ENCODE measurements at places on chromosomes 16 and 17.
A peak's percentile ranks its signal among the peaks of the same experiment; 100 is the strongest.

- DNase-seq: no peak
Observed at GRCh38 chr17:13253733-13254410, 236.0 kb upstream of the ELAC2 start.

DNA sequence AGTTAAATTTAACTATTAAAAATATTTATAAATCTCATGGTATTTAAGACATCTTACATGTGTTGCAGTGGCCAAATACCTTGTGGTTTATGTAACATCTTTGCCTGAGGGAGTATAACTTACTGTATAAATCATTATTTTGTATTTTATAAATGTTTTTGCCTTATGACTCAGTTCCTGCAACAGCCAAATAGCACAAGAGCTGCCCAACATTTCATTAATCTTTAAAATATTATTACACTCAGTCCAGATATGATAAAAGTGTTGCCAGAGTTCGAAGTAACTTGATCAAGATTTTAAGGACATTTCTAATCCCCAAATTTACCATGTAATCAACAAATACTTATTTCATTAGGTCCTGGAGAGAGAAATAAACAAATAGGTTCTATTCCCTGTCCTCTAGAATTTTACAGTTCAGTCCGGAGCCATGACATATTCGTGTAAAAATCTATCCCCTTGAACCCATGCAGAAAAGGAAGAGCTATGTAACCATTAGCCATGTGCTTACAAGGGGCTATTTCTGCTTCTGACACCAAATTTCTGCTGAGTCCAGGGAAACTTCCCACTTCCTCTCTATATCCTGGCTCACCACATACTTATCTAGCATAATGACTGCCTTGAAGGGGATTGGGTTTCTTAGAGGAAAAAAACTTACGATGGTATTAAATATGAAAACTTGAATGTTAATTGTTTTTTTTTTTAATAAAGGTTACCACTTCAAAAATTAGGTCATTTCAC is 44.0 kb downstream of the IRX6 start:
- DNase-seq: peak; percentile 61

DNA sequence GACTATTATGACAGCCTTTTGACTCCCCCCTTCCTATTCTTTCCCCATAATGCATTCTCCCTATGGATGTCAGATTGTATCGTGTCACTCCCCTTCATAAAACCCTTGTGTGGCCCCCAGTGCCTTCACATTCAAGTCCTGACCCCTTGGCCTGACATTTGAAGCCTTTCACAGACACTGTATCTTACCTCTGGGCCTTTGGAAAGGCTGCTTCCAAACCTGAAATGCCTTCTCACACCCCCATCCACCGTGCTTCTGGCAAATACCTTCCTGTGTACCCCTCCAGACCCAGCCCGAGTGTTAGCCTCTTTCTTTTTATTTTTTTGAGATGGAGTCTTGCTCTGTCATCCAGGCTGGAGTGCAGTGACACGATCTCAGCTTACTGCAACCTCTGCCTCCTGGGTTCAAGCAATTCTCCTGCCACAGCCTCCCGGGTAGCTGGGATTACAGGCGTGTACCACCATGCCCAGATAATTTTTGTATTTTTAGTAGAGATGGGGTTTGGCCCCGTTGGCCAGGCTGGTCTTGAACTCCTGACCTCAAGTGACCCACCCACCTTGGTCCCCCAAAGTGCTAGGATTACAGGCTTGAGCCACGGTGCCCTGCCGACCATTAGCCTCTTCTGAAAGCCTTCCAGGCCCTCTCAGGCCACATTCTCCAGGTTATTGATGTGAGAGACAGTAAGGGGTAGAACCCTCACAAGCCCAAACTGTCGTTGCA is 2.1 kb downstream of the ARMC5 start:
- DNase-seq: no peak

DNA sequence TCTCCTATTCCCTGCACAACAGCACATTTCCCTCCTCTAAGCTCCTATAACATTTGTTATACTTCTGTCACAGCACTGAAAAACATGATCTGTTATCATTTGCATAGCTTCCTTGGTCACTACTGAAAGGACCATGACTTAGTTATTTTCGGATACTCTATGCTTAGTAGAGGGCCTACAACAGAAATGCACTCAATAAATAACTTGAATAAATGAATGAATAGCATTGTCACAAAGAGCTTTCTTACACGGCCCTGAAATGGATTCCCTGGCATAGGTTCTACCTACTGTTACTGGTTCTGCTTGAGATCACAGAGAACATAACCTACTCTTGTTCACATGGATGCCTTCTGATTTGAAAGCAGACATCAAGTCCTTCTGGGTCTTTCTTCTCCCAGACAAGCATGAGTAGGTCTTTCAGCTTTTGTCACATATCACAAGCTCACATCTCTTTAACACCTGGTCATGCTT is 41.6 kb downstream of the MYO1D start:
- DNase-seq: no peak

GRCh38 chr17:50611634-50612033 is 23.0 kb upstream of the ABCC3 start:
- peak; percentile 14 for DNase-seq

GRCh38 chr16:19713697-19714096 is 4.3 kb downstream of the KNOP1 start:
- DNase-seq: no peak

GRCh38 chr17:7846765-7847661 is 7.9 kb upstream of the TMEM88 start:
- DNase-seq: no peak

- no peak for DNase-seq
Observed at GRCh38 chr16:85048921-85049562, 21.4 kb downstream of the KIAA0513 start.

- no peak for DNase-seq
Observed at GRCh38 chr17:44390250-44390870, 911 bp upstream of the ITGA2B start.

GRCh38 chr17:55811536-55811935 is 60.7 kb downstream of the PCTP start:
- no peak for DNase-seq

GRCh38 chr17:18977021-18977420 is 25.1 kb downstream of the SLC5A10 start:
- no peak for DNase-seq

GRCh38 chr16:58010886-58011285 is 9.7 kb downstream of the USB1 start:
- DNase-seq: peak; percentile 56

DNA sequence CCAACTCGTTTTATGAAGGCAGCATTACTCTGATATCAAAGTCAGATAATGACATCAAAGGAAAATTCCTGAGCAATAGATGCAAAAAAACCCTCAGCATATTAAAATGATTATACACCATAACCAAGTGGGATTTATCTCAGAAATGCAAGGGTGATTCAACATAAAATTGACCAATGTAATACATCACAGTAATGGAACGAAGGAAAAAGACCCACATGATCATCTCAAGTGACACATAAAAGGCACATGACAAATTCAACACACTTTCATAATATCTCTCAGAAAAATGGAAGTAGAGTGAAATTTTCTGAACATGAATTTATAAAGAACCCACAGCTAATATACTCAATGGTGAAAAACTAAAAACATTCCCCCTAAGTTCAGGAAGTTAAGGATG is 118.8 kb downstream of the ITFG1 start:
- DNase-seq: no peak

DNA sequence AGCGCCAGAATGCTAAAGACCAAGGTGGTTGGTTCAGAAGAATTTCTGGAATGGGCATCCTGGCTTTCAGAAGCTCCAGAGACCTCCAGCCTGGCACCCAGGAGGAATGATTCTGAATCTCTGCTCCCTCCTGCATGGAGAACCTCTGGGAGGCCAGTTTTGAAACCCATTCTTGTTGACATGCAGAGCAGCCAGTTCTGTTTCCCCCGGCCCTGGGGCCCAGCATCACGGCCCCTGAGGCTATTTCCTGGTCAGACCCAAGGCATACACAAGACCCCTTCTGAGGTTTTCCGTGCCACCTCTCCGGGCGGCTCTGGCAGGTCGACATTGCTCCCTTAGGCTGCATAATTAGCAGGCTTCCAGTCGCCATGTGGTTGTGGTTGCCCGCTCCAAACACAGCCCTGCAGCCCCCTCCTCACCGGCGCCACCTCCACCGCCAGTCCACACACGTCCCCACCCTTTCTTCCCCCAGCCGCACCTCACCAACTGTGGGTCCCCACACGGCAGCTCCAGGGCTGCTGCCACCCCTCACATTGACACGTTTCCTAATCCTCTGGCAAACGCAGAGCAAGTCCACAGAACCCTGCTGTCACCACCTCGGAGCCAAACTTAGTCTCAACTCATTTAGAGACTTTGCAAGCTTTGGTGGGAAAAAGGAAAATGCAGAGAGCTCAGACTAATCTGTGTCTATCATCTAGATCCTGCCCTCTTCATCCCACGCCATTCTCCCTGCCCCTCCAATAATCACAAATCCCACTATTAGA is 367.1 kb downstream of the SOX9 start:
- DNase-seq: no peak

DNA sequence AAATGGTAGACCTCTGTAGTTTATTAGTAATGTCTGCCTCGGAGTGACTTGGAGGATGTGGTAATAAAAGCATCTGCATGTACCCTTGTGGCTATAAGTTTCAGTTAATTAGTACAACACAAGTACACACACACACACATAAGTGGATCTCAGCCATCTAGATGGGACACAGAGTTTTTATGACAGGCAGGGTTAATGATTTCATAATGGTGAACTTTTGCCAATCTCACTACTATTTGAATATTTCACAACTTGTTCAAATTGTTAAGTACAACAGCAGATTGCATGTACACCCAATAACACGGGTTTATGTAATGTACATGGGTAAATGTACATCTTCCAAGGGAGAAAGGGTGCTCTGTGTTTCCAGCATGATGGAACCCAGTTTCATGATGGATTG is 511.3 kb upstream of the HSBP1 start:
- DNase-seq: no peak

- DNase-seq: no peak
Observed at GRCh38 chr17:27575912-27576252, 55.1 kb upstream of the LGALS9 start.

- no peak for DNase-seq
Observed at GRCh38 chr17:61280338-61280737, 119.3 kb upstream of the TBX2 start.

DNA sequence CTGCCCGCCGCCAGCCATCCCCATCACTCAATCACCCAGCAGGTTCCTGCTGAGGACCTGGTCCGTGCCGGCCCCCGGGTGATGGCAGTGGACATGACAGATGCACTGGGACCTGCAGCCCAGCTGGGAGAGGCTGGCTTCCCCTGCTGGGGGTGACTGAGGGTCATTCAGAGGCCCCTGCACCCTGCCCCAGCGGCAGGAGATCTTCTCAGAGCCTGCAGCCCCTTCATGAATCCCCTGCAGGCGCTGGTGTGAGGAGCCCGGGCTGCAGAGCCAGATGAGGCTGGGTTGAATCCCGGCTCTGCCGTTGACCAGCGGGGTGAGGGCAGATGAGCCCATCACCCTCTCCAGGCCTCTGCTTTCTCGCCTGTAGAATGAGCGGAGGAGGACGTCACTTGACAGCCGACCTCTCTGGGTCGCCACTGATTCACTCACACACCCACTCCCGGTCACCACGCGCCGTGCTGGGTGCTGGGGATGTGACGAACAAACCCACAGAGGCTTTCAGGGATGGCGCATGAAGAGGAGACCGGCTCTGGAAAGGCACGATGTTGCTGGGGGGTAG is 95.2 kb upstream of the CIBAR2 start:
- DNase-seq: no peak

GRCh38 chr16:65153365-65154105 is 31.7 kb upstream of the CDH11 start:
- no peak for DNase-seq

DNA sequence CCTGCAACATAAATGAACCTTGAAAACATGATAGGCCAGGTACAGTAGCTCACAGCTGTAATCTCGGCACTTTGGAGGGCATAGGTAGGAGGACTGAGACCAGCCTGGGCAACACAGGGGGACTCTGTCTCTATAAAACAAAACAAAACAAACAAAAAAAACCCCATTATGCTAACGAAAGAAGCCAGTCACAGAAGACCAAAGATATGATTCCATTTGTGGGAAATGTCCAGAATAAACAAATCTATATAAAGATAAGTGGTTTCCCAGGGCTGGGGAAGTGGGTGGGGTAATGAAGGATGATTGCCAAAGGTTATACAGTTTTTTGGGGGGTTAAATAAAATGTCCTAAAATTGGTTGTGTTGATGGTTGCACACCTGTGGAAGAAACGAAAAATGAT is 36.5 kb upstream of the SIAH1 start:
- DNase-seq: peak; percentile 37

DNA sequence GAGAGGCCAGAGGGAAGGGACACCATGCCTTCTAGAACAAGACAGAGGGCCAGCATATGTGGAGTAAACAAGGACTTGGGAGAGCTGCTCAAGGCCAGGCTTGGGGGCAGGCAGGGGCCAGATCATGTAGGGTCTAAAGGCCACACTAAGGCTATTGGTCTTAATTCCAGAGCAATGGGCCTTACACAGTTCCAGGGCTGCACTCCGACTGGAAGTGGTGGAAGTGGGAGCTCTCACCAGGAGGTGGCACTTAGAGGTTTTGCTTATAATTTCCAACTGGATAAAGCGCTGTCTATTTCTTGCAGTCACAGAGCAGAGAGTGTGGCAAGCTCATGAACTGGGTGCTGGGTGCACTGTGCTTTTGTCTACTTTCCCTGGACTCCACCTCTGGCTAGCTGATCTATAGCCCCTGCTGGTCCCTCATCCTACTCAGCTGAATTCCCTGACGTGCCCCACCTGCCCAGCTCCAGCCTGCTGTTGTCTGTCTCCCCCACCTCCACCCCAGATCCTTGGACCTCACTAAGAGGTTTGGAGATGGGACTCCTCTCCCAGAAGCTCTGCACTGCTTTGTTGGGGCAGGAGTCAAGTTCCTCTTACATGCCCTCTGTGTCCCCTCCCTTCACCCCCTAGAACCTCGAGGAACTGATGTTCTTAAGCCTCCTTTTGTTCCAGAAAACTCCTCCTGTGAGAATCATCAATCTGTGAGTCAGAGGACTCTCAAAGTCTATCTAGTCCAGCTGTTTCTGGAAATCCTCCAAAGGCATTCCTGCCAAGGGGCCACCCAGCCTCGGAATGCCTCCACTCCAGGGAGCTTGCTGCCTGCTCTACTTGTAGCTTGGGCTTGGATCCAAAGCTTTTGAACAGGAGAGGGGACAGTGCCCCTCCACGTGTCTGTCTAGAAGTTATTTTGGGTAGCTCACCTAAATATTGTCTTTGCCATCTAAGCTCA is 48.1 kb upstream of the KSR1 start:
- DNase-seq: peak; percentile 73
